Left ventricle myocardium superior (tissue), 1 donor: ENCODE measurements at places on chromosomes 3 and 15. TPM values are rescaled to one million over a fixed set of nuclear protein-coding genes. Genes with fewer than 3 reads are reported as not detected.

The KCNH8 gene
- total RNA-seq, result 0.05 TPM

The C3orf20 gene
- total RNA-seq, result not detected

The LIPH gene
- 0.10 TPM for total RNA-seq

The PCOLCE2 gene
- total RNA-seq, result 58.2 TPM

The CCDC39 gene
- not detected for total RNA-seq

The KLHL40 gene
- total RNA-seq, result 0.12 TPM

The CALML4 gene
- total RNA-seq, result 0.99 TPM

The GABRG3 gene
- total RNA-seq, result not detected

The COL6A5 gene
- not detected for total RNA-seq

The GPR149 gene
- total RNA-seq, result not detected

The CIB2 gene
- 16.4 TPM for total RNA-seq

The GRAMD1C gene
- total RNA-seq, result 3.4 TPM

The DLEC1 gene
- 1.1 TPM for total RNA-seq

The GOLGA8J gene
- total RNA-seq, result not detected

The DUOXA2 gene
- not detected for total RNA-seq

The TMEM40 gene
- 2.8 TPM for total RNA-seq

The SPSB4 gene
- total RNA-seq, result 5.3 TPM

The CTDSPL gene
- 53.8 TPM for total RNA-seq

The PLA2G4D gene
- not detected for total RNA-seq

The CAPN3 gene
- 3.8 TPM for total RNA-seq

The TGM4 gene
- not detected for total RNA-seq

The CCDC32 gene
- total RNA-seq, result 17.5 TPM

The CHDH gene
- total RNA-seq, result 12.7 TPM

The CADPS gene
- 14.3 TPM for total RNA-seq

The PCSK6 gene
- 31.9 TPM for total RNA-seq

The RUBCN gene
- total RNA-seq, result 17.8 TPM

The SLC28A1 gene
- total RNA-seq, result 0.50 TPM

The GPR176 gene
- 1.5 TPM for total RNA-seq

The GPR15 gene
- total RNA-seq, result not detected

The SLC28A2 gene
- total RNA-seq, result not detected
